ENCODE measurements at places on chromosomes 4 and X.

GRCh38 chr4:158035662-158036195 is 137.1 kb downstream of the GASK1B start:
- no peaks in the 10 kb centered on the region for H3K4me1 ChIP-seq
- H3K27me3 ChIP-seq = no peaks in the 10 kb centered on the region
- DNase-seq = no peak
- H3K27ac ChIP-seq = no peak overlapping the region

- H3K4me1 ChIP-seq = no peaks in the 10 kb centered on the region
- H3K4me3 ChIP-seq = no peak overlapping the region
- H3K27ac ChIP-seq = no peak overlapping the region
- DNase-seq = no peak
- peaks cover 4% of the 10 kb centered on the region for H3K27me3 ChIP-seq
These were observed 21.4 kb upstream of the CLGN start for GRCh38 chr4:140448830-140449229.

DNA sequence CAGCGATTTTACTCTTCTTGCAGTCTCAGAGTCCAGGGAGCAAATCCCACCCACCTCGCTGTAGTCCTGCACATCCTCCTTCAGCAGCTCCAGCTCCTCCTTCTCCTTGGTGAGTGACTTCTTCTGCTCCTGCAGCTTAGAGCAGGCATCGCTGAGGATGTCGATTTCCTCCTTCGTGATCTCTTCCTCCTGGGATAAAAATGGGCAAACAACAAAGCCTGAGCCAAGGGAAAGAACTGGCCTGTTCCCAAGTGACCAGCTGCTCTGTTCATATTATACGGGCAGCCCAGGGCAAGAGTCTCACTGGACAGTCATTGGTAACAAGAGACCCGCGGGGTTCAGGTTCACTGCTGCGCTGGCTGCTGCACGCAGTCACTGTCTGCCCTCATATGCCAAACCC is 26.2 kb downstream of the FGFR3 start:
- no peak for DNase-seq
- peaks cover 1% of the 10 kb centered on the region for H3K27me3 ChIP-seq
- no peak overlapping the region for H3K27ac ChIP-seq
- no peak overlapping the region for H3K4me3 ChIP-seq
- peaks cover 13% of the 10 kb centered on the region for H3K36me3 ChIP-seq

DNA sequence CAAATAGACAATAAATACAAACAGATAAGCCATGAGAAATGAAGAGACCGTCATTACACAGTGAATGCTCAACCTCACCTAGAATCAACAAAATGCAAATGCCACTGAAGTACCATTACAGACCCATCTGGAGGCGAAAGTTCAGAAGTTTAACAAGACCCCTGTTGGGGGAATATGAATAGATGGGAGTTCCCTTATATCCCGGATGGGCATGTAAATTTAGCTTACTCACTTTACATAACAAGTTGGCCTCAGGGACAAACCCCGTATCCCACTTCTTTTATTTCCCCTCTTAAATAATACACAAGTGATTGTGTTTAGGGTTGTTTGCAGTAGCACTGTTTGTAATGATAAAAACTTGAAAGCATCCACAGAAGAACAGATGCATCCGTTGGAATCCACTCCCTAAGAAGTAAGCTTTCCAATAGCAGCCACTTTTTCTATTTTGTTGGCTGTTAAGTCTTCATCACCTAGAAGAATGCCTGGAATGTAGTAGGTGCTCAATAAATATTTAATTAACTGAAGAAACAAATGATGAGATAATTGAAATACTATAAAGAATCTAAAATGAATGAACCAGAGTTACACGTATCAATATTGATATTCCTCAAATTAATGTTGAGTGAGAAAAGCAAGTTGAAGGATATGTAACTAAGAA is 1076.3 kb upstream of the TENM3 start:
- no peak for DNase-seq
- no peak overlapping the region for H3K27ac ChIP-seq
- peaks cover 2% of the 10 kb centered on the region for H3K27me3 ChIP-seq
- H3K4me1 ChIP-seq = no peaks in the 10 kb centered on the region
- no peaks in the 10 kb centered on the region for H3K36me3 ChIP-seq

DNA sequence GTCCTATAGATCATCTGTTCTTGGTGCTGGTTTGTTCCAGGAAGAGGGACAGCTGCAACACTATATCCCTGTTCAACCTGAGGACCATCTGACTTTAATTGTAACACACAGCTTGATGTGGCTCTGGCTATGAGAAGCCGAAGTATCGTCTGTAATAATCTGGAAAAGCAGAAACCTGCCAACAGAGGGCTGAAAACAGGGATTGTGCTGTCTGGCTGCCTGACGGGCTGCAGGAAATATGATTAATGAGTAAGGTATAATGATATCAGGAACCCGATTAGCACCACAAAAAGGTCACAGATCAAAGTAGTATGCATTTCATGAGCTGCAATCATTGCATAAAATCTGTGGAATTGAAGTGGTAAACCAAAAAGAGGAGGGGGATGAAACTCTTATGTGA is 170.4 kb upstream of the MAB21L2 start:
- peaks cover 11% of the 10 kb centered on the region for H3K36me3 ChIP-seq
- H3K4me1 ChIP-seq = no peaks in the 10 kb centered on the region
- H3K27me3 ChIP-seq = no peaks in the 10 kb centered on the region

All from immature natural killer cell (primary cell).